ENCODE measurements at places on chromosomes 2 and 18.
A peak's percentile ranks its signal among the peaks of the same experiment; 100 is the strongest.

- no peak for DNase-seq
Measured at GRCh38 chr2:238924796-238925195, 76.9 kb downstream of the TWIST2 start.

GRCh38 chr2:196407675-196408264 is 231.7 kb upstream of the CCDC150 start:
- no peak for DNase-seq

- DNase-seq, result no peak
Measured at GRCh38 chr2:201904538-201905420, 98.4 kb downstream of the CDK15 start.

GRCh38 chr2:128550801-128551416 is 232.2 kb upstream of the HS6ST1 start:
- DNase-seq, result no peak

GRCh38 chr18:78242254-78242643 is 737.4 kb upstream of the SALL3 start:
- peak; percentile 31 for DNase-seq

- no peak for DNase-seq
Measured at GRCh38 chr18:66013969-66014368, 263.2 kb downstream of the CDH7 start.

GRCh38 chr2:214902286-214902685 is 92.8 kb upstream of the BARD1 start:
- no peak for DNase-seq

- no peak for DNase-seq
Measured at GRCh38 chr2:17805717-17806363, 10.4 kb upstream of the MSGN1 start.

GRCh38 chr18:9708057-9708433 is at the start of gene RAB31:
Gene RAB31 (plus strand): TSS chr18:9708301. CDS start chr18:9708406, 105 bp downstream.
- peak; percentile 64 for DNase-seq

DNA sequence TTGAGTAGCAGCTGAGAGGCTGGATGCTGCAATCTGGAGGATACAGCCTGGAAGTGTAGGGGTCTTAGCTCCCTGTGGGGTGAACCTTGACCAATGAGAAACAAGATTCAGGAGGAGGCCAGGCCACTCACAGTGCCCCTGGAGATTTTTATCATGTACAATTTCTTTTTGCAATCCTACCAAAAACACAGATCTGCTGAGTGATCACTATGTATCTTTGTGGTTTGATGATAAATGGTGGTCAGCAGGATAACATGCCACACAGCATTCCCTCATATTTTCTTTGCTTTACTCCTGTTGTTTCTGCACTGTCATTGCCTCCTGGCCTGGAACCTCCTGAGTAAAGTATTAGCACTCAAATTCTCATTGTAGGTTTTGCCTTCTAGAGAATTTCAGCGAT is 357.9 kb downstream of the THSD7B start:
- no peak for DNase-seq

GRCh38 chr18:23341383-23341782 is 111.7 kb upstream of the RIOK3 start:
- DNase-seq, result no peak

- no peak for DNase-seq
Measured at GRCh38 chr18:11165138-11165537, 15.8 kb upstream of the PIEZO2 start.

GRCh38 chr18:80109676-80110078 is 615 bp downstream of the ADNP2 start:
- peak; percentile 31 for DNase-seq

DNA sequence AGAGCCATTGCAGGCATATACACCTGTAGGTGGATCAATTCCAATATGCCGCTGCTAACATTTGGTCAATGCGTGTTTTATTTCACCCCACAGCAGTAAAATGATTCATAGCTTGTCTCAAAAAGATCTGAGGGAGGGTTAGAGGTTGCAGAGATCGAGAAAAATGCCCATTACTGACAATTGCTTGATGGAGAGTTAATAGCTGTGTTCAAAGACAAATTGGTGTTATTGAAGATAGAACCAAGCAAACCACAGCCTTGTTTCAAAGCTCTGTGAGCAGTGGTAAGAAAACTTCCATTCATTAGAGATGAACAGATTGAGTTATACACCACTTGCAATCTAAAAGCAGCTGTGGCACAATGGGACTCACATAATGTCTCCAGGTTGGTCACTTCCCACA is 95.4 kb downstream of the KCNE4 start:
- DNase-seq, result no peak

DNA sequence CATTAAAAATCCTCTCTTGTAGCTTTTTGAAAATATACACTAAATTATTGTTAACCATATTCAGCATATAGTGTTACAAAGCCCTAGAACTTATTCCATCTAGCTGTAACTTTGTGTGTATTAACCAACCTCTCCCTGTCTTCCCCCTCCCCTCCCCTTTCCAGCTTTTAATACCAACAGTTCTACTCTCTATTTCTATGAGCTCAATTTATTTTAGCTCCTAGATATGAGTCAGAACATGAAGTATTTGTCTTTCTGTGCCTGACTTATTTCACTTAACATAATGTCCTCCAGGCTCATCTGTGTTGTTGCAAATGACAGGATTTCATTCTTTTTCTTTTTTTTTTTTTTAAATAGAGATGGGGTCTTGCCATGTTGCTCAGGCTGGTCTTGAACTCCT is 45.1 kb downstream of the GPD2 start:
- no peak for DNase-seq

- DNase-seq, result no peak
Measured at GRCh38 chr18:73979742-73980141, 167.9 kb downstream of the FBXO15 start.

- no peak for DNase-seq
Measured at GRCh38 chr2:19131871-19132270, 226.6 kb downstream of the OSR1 start.

DNA sequence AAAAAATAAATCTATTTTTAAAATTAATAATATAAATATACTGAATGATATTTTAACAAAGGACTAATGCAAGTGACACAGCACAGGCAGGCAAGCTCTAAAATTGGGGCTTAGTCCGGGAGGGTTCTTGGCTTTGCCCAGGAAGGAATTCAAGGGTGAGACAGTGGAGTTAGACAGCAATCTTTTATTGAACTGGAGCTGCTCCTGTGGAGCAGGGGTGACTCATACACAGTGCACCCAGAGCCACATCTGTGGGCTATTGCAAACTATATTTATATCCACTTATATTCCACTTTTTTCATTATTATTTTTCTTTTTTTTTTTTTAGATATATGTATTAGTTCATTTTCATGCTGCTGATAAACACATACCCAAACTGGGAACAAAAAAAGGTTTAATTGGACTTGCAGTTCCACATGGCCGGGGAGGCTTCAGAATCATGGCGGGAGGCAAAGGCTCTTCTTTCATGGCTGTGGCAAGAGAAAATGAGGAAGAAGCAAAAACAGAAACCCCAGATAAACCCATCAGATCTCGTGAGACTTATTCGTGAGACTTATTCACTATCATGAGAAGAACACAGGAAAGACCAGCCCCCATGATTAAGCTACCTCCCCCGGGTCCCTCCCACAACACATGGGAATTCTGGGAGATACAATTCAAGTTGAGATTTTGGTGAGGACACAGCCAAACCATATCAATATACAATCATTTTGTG is 437.1 kb downstream of the BCL11A start:
- no peak for DNase-seq

DNA sequence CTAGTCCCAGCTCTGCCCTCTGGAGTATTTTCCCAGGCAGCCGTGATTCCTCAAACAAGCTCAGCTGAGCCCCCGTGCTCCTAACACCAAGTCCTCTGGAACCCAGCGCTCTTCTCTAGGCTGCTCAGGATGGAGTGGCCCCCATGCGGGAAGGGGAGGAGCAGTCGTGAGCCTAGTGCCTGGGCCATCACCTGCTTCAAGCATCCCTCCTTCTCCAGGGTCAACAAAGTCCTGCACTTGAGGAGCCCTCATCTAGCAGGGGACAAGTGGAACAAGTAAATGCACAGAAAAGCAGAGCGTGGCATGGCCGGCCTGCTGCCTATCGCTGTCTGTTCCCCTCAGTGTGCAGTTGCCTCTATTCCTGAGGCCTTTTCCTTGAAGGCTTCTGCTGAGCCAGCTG is 168.6 kb downstream of the INHBB start:
- DNase-seq, result no peak

GRCh38 chr2:225889452-225889851 is 489.9 kb downstream of the NYAP2 start:
- DNase-seq, result peak; percentile 44

GRCh38 chr2:160697817-160698216 is 204.2 kb upstream of the RBMS1 start:
- no peak for DNase-seq

DNA sequence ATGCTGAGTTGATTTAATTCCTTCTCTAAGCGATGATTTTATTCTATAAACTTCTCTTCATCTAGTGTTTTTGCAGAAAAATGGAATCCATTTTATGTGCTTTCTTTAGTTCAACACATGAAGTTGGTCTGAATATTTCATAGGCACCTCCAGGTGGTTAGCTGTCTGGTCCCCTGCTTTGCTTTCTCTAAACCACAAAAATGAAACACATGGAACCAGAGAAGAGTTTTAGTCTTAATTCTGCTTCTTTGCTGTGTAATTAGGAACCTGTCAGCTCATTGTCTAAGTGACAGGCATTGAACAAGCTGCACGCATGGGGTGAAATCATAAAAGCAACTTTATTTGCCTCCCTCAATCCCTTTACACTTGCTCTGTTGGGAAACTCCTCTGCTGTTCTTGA is 150.4 kb downstream of the PIK3C3 start:
- no peak for DNase-seq

- no peak for DNase-seq
Measured at GRCh38 chr18:51561821-51562220, 364.3 kb upstream of the MEX3C start.

DNA sequence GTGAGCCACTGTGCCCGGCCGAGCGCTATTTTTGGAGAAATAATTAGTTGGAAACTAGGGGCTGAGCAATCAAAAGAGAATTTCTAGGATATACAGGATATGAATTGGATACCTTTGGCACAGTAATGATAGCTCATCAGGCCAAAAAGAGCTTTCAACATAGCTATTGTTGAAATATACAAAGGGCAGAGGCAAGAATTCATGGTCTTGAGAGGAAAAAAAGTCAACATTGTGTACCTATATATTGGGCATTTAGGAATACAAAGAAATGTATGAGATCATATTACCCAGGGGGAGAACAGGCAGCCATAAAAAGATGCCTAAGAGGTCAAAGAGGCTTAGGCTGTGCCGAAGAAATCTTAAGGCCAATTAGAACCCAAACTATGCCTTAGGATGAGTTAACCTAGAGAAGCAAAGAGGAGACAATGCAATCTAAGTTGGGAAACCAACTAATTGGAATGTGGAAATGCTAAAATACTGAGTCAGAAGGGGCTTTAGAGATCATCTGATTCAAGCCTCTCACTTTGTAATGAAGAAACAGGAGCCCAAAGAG is 99.0 kb downstream of the RBBP8 start:
- no peak for DNase-seq

GRCh38 chr2:146147448-146148012 is 1627.6 kb upstream of the ZEB2 start:
- DNase-seq, result no peak

- DNase-seq, result peak; percentile 67
Measured at GRCh38 chr2:20600756-20601325, 50.1 kb downstream of the HS1BP3 start.

DNA sequence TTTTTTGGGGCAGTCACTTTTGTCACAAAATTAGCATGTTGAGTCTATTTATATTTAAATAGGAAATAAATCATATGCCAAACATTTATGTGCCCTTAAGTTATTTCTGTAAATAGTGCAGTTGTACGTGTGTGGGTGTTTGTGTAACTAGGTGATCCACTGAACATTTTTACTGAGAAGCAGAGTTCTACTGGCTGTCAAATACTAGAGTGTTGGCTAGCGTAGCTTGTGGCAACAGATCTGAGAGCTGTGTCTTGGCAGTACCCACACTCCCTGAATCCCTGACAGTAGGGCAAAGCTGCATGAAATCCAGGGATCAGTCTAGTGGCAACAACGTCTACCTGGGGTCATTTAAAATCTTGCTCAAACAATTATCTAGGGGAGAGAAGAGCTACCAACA is 273.1 kb upstream of the SLC8A1 start:
- DNase-seq, result no peak

DNA sequence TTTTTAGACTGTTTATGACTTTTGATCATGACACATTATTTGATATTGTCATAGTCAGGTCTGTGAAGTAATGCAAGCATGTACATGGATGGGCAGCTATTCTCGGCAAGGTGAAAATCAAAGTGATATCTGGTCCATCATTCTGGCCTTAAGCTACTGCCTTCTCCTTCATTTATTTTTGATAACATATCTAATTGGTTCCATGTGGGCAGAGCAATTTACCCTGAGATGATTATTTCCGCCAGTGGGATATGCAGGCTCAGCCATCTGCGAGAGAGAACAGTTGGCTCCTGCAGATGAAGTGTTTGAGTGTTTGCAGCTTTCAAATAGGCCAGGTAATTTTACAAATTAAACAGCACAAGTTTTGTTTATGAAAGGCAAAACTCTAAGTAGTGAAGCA is 116.4 kb downstream of the LYPD6 start:
- DNase-seq, result no peak
